Activated B cell treated with CpG ODN at 0.5 μM for 24 hours (primary cell): ENCODE measurements at places on chromosomes 4 and X. TPM values are rescaled to one million over a fixed set of nuclear protein-coding genes. Genes with fewer than 3 reads are reported as not detected.
A peak's percentile ranks its signal among the peaks of the same experiment; 100 is the strongest.

DNA sequence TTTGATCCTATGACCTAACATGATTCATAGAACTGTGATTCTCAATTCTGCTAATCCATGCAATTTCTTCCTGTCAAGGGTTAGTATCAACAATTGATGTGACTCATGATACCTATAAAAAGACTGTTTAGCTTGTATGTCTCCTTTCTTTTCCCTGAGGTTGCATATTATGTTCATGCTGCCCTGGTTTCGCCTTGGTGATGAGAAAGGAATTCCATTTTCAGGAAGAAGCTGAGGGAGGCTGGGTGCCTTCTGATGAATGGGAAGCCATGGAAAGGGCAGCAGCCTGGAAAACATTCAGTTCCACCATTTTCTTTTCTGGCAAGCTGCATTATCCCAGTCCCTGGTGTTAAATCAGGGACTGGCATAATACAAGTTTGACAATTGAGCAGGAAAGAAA is 976.5 kb downstream of the RPA4 start:
- H3K4me1 ChIP-seq, result no peaks in the 10 kb centered on the region
- no peak overlapping the region for H3K27ac ChIP-seq
- no peaks in the 10 kb centered on the region for H3K36me3 ChIP-seq
- no peak for DNase-seq
- no peaks in the 10 kb centered on the region for H3K27me3 ChIP-seq

GRCh38 chr4:38911257-38911656 is 43.7 kb downstream of the FAM114A1 start:
- H3K27me3 ChIP-seq, result no peaks in the 10 kb centered on the region
- H3K36me3 ChIP-seq, result no peaks in the 10 kb centered on the region
- no peak overlapping the region for H3K4me3 ChIP-seq
- H3K27ac ChIP-seq, result no peak overlapping the region
- H3K4me1 ChIP-seq, result peaks cover 8% of the 10 kb centered on the region

DNA sequence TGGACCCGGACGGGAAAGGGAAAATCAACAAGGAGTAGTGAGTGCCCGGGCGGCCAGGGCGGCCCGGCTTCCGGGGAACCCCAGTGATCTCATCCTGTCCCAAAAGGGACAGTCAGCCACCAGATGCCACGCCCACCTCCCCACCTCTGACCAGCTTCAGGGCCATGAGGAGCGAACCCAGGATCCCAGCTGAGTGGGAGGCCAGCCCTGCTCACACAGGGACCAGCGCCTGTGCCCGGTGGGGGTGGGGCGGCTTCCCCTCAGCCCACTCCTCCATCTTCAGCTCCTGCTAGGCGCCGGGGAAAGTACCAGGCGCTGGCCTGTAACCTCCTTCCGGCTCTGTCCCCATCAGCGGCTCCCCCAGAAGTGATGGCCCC is 6.2 kb downstream of the MYL5 start:
- no peaks in the 10 kb centered on the region for H3K36me3 ChIP-seq
- DNase-seq, result no peak
- no peaks in the 10 kb centered on the region for H3K27me3 ChIP-seq
- H3K27ac ChIP-seq, result peak overlapping the region; percentile 30
- H3K4me1 ChIP-seq, result peaks cover 34% of the 10 kb centered on the region

GRCh38 chrX:117653396-117653795 is 463.2 kb downstream of the KLHL13 start:
- H3K4me3 ChIP-seq, result no peak overlapping the region
- DNase-seq, result no peak

VBP1 gene
- 40.6 and 43.9 TPM in 2 replicates for total RNA-seq

NUDT10 gene
- 0.27 and 0.31 TPM in 2 replicates for total RNA-seq

DNA sequence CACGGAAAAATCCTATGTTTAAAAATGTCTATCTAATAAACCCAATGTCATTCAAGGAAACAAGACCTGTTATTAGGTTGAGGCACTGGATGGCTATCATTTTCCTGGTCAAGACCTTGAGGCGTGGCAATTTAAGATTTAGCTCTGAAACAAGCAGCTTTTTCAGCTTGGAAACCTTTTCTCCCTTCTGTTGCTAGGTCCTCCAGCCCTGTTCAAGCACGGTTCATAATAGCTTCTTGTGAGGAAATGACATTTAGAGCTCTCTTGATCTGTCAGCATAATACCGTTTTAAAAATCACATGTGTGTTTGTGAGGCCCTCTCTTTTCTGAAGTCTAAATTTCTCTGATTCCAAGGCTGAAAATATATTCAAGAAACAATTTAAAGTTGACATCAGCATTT is 133.6 kb upstream of the GRPR start:
- peak overlapping the region; percentile 53 for H3K27ac ChIP-seq
- H3K4me3 ChIP-seq, result no peak overlapping the region
- H3K27me3 ChIP-seq, result no peaks in the 10 kb centered on the region
- no peak for DNase-seq
